NCI-H524 (cell line): ENCODE measurements at places on chromosomes 6 and 20.

DNA sequence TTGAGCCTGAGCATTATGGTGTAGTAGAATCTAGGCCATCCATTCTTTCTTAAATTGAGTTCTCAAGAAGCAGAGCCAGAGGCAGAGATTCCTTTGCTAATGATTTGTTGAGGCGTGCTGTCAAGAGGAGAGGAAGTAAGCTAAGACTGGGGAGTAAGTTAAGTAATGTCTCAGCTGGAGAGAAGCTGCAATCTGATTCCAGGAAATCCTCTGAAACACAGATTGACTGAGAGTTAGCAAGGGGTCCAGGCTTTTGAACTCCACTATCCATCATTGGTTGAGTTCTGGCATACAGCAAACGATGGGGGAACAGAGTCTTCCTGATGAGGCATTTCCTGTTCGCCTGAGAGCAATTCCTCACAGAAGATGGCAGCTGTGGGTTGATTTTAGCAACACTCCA lies 207.4 kb upstream of the RAB32 start:
- no peak for DNase-seq

DNA sequence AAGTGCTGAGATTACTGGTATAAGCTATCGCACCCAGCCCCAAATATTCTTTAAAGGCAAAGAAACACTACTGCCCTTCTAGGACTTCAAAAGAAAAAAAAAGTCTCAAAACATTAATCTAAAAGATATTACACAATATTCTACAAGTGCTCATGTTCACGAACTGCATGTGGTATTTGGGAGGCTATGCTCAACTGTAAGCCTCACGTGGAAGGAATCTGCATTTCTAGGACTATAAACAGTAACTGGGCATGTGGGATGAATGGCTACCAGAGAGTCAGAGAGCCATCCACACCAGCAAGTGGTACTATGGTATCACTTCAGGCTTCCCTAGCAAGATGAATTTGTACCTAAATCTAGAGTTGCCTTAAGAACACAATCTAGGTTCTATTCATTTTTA lies 50.0 kb downstream of the FKBP5 start:
- DNase-seq, result no peak

- DNase-seq, result no peak
Observed at GRCh38 chr6:160007611-160008010, 38.7 kb downstream of the IGF2R start.

- DNase-seq, result no peak
Observed at GRCh38 chr6:27839626-27840475, 72.3 kb downstream of the OR2B2 start.

DNA sequence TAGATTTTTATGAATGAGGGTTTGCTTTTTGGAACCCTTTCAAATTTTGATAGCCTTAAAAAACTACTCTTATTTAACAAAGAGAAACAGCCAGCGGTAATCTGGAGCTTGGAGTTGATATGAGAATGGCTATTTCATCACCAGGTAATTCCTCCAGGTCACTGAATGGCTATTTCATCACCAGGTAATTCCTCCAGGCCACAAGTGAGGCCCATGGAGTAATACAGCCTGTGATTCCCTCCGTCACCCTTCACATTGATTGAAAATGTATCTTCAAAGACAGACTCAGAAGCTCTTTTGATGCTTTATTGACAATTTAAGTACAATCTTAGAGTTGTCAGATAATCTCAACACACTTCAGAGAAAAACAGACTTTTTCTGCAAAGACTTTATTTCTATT lies 73.3 kb upstream of the AGPAT4 start:
- DNase-seq, result no peak

DNA sequence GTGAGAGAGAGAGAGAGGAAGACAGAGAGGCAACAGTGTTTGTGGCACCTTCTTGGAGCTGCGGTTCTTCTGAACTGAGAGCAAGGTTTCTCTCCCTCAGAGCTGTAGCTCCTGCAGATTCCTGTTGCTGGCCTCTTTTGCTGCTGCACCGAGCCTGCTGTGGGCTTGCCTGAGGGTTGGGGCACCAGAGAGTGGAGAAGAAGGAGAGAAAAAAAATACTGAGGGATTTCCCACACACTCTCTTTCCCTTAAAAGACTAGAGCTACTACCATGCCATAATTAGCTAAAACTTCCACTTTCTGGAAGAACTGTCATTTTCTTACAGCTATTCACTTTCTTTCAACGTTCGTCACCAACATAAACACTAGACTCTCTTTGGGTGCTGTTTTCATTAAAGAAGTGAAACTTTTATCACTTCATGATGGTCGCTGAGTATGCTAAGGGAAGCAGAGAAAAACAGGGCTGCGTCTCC lies 18.2 kb upstream of the ECI2 start:
- no peak for DNase-seq

DNA sequence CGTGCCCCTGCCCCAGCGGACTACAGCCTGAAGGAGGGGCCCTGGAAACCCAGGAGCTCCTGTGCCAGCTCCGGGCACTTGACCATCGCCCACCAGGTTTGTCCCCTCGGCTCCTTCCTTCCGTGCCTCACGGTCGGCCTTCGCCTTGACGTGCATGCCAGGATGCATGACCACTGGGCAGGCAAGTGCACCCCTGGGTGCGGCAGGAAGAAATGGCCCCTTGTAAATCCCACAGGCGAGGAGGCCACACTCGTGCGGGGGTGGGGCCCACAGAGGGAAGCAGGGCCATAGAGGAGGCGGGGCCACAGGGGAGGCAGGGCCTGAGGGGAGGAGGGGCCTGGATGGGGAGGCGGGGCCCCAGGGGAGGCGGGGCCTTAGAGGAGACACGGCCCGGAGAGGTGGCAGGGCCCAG lies 81.7 kb downstream of the YTHDF1 start:
- DNase-seq, result no peak

DNA sequence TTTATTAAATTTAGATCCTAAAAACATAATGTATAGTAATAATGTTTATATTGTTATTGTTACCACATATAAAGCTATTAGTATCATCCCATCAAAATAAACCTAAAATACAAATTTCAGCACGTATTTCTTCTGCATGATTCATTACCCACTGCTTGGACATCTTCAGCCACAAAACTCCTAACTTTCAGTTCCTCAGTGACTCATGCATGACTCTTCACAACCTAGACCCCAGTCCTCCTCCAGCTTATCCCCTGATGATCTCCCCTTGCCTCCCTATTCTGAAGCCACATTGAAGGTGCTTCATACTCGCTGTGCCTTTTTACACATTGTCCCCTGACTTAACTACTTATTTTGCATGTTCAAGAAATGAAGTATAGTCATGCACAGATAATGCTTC lies 11.2 kb upstream of the GPRC6A start:
- no peak for DNase-seq

DNA sequence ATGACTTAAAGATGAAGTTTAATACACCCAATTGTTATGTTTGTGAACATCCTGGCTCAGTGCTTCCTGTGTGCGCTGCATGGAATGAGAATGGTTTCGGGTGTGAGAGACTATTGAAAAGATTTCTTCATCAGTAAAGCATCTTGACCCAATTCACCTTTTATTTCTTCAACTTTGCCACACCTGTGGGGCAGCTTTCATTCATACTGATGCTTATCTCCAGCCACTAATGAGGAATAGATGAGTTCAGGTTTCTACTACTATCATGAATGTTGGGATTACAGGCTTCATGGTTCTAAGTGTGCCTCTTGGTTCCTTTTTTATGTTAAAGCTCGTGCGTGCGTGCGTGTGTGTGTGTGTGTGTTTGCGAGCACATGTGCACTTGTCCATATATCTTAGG lies 373.7 kb upstream of the SOX4 start:
- no peak for DNase-seq
